Thoracic aorta (tissue), 2 donors: ENCODE measurements at places on chromosomes 6 and 20.

GRCh38 chr6:23589811-23590210 is 536.2 kb upstream of the NRSN1 start:
- DNase-seq: no peak

GRCh38 chr6:141203902-141204575 is 928.7 kb upstream of the GJE1 start:
- no peak for DNase-seq

- no peak for DNase-seq
These were observed 94.1 kb downstream of the CDH26 start for GRCh38 chr20:60052322-60052721.

DNA sequence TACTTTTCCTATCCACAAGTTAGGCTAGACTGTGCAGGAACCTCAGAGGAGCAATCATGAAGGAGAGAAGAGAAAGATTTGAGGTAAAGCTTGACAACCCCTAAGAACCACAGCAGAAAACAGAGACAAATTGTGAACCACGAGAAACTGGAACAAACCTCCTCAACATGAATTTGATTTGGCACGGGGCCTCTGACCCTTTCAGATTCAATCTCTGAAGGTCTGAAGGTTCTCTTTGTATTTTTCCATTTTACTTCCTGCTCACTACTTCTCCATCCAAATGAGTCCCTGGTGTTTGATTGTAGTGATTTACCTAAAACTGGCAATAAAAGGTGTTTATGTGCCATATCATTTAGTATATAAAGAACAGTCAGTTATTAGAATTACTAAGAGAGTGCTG is 126.1 kb upstream of the STXBP5 start:
- no peak for DNase-seq

DNA sequence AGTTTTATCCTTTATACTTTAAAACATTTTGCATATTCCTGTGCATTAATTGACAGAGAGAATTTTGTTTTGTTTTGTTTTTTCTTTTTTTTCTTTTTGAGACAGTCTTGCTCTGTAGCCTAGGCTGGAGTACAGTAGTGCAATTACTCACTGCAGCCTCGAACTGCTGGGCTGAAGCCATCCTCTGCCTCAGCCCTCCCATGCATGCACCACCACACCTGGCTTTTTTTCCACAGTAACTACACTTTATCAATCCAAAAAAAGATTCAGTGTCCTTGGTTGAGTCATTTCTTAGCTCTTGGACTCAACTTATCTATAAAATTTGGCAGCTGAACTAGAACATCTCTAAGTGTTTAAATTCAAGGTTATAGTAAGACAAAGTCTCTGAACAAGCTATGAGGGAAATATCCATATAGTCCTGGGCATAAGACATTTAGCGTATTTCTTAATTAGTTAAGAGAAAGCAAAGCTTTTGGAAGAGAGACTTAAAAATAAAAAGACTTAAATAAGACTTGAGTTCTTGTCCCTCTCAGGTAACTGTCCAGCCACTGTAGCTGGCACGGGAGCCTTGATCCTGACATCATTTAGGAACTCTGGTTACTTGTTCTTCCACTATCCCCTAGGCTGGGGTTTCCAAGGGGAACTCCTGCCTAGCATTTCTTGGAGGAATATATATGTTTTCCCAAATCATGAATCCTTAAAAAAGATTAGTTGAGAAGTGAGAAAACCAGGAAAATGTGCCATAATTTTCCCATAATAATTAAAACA is 300.1 kb downstream of the HACE1 start:
- no peak for DNase-seq

DNA sequence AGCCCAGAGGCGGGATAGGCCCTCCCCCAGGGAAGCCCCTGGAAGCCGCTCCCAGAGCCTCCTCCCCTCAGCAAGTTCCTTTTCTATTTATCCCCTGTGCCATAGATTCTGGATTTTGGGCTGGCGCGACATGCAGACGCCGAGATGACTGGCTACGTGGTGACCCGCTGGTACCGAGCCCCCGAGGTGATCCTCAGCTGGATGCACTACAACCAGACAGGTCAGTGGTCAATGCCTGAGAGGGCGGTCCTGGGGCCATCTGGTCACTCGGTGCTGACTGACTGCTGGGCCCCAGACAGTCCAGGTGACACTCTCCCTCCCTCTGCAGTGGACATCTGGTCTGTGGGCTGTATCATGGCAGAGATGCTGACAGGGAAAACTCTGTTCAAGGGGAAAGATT is 6.2 kb downstream of the MAPK13 start:
- DNase-seq: no peak

GRCh38 chr6:25181923-25182322 is 97.3 kb upstream of the CARMIL1 start:
- DNase-seq: no peak

- DNase-seq: no peak
These were observed 112.1 kb downstream of the LY86 start for GRCh38 chr6:6700407-6701270.

- DNase-seq: no peak
These were observed 33.2 kb upstream of the NCOA3 start for GRCh38 chr20:47468290-47469050.

- DNase-seq: no peak
These were observed 5.6 kb downstream of the PCMTD2 start for GRCh38 chr20:64261138-64261537.
